ENCODE measurements at places on chromosomes 4 and X.

- DNase-seq, result no peak
These were observed 99.2 kb downstream of the SORCS2 start for GRCh38 chr4:7291372-7292114.

GRCh38 chrX:6778544-6779503 is 243.9 kb upstream of the VCX3A start:
- no peak for DNase-seq

GRCh38 chrX:40734971-40735324 is 394 bp downstream of the MED14 start:
- DNase-seq, result no peak

DNA sequence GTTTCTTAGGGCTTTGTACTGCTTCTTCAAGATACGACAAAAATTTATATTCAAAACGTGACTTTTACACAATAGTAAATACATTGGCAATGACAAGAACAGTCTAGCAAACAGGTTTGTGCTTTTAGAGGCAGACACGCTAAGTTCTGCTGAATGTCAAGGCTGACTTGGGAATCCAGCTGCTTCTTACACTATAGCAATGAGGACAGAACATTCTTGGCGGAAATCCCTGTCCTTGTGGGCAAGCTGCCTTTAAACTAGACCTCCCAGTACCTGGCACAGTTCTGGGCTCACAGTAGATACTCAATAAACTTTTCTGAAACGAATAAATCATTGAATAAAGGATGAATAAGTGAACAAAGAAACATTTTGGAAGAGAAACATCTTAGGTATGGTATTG is 148.2 kb downstream of the RASL11B start:
- DNase-seq, result no peak

- DNase-seq, result peak; percentile 42
These were observed 1.0 kb downstream of the FAT4 start for GRCh38 chr4:125315576-125316400.

DNA sequence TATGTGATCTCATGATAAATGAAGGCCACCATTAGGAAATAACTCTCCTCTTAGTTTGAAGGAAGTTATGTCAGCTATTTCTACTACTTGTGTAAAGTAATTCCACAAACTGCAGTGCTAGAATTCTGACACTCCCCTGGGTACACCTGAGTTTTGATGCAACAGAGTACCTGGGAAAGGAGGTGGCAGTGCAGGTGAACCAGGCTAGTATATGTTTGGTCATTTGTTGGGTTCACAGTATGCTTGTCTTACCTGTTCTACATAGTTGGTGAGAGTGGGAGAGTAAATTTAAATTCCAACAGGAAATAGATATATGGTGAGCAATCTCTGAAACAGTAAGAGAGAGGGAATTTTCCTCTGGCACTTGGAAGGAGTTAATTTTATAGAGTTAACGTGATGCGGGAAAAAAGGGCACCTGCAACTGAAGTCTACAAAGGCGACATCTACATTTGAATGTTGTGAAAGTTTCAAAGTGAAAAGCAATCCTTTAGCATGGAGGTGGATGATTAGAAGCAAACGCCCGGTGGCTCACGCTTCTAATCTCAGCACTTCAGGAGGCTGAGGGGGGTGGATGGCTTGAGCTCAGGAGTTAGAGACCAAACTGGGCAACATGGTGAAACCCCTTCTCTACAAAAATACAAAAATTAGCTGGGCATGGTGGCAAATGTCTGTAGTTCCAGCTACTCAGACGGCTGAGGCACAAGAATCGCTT is 8.3 kb upstream of the SLC10A6 start:
- no peak for DNase-seq

DNA sequence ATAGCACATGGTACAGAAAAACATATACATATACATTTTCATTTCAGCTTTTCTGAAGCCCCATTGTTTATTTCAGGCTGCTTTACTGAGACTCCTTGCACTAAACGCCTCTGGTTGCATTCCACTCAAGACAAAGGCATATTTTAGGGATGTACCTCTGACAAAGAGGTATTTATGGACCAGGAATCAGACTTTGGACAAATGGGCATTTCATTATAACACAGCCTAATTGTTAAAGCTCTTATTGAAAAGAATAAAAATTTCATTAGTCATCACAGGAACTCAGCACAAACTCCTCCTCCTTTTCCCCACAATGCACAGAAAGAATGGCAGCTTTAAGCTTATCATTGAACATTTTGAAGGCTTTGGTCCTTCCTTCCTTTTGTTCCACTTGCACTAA is 62.9 kb upstream of the UGT8 start:
- no peak for DNase-seq

- no peak for DNase-seq
These were observed 7.9 kb upstream of the NFKB1 start for GRCh38 chr4:102493257-102493656.

DNA sequence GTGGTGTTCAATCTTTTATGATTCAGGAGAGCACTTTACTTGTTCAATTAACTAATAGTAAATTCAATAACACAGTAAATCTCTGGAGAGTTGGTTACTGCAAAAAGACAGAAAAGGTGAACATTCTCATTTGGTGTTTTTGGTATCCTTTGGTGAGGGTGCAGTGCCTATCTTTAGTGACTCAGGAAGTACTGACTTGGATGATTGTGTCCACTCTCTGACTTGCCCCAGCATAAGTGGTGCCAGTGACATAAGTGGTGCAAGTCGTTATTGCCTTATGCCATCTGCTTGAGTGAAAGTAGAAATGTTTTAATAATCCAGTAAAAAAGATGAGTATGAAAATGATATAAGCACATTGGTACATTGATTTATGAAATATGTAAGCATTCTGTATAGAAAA is 27.0 kb downstream of the GUCY1B1 start:
- no peak for DNase-seq

GRCh38 chrX:118496763-118497079 is 1.1 kb downstream of the DOCK11 start:
- DNase-seq, result no peak

DNA sequence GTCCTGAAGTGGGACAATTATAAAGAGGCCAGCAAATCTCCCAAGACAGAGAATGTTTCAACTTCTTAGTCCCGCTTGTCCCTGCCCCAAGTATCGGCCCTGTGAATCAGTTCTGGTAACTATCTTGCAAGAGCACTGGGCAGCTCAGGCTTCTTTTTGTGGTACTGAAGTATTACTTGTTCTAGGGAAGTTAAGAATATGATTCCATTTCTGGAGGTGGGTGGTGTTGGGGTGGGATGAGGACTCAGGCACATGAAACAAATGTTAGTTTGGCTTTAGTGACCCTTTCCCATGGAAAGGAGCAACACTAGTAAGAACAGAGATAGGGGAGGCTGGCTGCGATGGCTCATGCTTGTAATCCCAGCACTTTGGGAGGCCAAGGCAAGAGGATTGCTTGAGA is 28.9 kb downstream of the HOPX start:
- DNase-seq, result no peak

DNA sequence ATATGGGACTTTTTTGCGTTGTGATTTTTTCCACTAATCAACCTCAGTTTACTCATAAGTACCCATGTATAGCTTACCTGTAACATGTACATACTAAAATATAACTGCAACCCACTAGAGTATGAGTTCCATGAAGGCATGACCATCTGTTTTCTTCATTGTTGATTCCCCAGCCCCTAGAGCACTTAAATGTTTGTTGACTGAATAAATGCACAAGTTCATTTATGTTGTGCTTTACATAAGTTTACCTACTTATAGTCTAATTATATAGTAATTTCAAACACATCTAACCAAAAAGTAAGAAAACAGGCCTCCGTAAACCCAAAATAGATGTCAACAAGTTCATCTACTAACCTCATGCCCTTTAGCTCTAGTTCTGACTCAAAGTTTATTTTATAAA is 34.7 kb downstream of the DCHS2 start:
- no peak for DNase-seq

DNA sequence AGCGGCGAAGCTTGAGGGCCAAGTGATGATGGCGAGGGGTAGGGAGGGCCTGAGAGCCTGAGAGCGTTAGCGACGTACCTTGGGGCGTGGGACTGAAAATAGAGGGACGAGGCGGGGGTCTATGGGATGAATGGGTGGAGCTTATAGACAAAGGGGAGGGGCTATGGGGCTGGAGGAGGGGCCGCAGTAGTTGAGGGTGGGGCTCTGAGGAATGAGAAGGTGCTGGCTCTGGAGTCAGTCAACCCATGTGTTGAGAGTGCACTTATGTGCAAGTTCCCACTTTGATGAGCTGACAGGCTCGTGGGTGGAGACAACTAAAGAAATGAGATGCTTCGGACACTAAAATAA is 488 bp downstream of the TBC1D25 start:
- no peak for DNase-seq

- DNase-seq, result no peak
These were observed 75.9 kb upstream of the TMEM164 start for GRCh38 chrX:109926743-109927662.

DNA sequence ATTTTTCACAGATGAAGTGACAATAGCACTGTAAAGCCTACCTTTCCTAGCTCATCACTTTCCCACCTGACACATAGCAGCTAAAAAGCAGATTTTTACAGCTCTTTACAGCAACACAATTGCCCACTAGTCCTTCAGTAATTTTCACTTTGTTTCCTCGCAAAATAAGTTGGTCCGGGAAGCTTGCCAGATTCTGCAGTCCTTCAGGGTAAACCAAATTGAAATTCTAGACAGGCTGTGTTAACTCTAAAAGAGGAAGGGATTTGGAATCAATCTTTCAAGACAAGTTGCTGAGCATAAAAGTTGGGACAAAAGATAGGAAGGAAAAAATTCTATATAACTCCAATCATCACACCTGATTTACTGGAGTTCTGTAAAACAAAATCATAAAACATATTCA is 8.7 kb downstream of the C1QTNF7 start:
- peak; percentile 33 for DNase-seq

- DNase-seq, result no peak
These were observed 45.3 kb downstream of the TSC22D3 start for GRCh38 chrX:107730298-107730655.

DNA sequence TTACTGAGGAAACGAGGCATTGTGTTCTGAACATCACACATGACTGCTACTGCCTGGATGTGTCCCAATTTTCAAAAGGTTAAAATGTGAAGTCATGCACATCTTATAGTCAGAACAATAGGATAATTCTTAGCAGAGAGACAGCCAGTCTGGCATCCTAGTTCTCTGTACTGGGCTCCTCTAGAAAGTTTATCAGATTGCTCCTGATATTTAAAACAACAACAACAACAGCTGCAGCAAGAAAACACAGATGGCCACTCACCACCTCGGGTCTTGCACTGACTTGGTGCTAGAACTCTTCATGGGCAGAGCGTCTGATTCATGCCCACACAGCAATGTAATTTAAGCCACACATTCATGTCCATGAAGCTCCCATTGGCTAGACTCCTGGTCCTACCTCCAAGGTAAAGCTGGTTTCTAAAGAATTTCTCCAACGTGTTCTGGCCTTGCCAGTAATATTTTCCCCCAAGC is 33.3 kb upstream of the SLC2A9 start:
- no peak for DNase-seq

DNA sequence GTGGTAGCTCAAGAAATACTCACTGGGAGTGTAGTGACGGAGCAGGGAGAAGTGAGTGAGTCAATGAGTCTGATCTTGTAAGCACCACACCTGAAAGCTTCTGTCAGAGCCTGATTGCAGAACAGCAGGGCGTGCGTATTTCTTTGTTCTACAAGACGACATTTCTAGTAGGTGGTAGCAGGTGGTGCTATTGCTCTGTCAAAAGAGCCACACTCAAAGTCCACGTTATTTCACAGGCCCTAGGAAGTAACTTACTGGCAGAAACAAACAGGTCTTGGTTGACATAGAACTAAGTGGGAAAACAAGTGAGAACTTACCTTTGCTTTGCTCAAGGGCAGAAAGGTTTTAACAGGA is 46.4 kb upstream of the SPRY1 start:
- peak; percentile 15 for DNase-seq

- no peak for DNase-seq
These were observed 25.5 kb upstream of the LUZP4 start for GRCh38 chrX:115264009-115264408.

DNA sequence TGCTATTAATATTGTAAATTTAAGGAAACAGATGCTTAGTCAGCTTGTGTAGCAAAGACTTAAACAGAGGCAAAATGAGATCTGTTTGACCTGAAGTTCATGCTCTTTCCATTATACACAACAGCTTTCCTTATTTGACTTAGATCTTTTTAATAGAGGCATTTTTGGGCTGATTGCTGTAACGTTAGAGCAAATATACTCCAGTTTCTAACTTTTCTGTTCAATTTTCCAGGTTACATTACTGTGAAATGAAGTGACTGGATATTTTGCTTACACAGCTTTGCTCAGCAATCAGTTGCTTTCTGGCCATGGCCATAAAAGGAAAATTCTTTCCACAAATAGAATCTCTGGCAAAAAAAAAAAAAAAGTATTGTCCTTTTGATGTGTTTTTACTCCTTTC is 146.2 kb downstream of the PCDH7 start:
- DNase-seq, result no peak
